Cortex of kidney (tissue), 1 donor: ENCODE measurements at places on chromosomes 4 and X.
A peak's percentile ranks its signal among the peaks of the same experiment; 100 is the strongest.

GRCh38 chrX:3407121-3407520, 60.7 kb upstream of the MXRA5 start:
- DNase-seq: no peak

DNA sequence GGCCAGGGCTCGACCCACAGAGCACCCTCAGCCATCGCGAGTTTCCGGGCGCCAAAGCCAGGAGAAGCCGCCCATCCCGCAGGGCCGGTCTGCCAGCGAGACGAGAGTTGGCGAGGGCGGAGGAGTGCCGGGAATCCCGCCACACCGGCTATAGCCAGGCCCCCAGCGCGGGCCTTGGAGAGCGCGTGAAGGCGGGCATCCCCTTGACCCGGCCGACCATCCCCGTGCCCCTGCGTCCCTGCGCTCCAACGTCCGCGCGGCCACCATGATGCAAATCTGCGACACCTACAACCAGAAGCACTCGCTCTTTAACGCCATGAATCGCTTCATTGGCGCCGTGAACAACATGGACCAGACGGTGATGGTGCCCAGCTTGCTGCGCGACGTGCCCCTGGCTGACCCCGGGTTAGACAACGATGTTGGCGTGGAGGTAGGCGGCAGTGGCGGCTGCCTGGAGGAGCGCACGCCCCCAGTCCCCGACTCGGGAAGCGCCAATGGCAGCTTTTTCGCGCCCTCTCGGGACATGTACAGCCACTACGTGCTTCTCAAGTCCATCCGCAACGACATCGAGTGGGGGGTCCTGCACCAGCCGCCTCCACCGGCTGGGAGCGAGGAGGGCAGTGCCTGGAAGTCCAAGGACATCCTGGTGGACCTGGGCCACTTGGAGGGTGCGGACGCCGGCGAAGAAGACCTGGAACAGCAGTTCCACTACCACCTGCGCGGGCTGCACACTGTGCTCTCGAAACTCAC, 3.6 kb downstream of the MID1IP1 start:
- no peak for DNase-seq

DNA sequence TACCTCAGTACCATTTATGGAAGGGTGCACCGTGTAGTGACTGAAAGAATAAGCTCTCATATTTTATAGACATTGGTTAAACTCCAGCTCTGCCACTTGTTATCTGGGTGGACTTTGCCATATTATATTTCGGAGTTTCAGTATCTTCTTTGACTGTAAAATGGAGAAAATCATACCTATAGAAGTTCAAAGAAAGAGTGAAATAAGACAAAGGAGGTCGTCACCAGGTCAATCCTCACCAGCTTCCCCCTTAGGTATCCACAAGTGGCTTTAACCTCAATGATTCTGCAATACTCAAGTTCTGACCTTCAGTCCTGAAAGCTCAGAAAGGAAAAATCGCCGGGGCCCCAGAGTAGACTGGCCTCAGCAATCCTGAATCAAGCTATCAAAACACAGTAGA, 64.3 kb downstream of the TMEM144 start:
- DNase-seq: no peak

DNA sequence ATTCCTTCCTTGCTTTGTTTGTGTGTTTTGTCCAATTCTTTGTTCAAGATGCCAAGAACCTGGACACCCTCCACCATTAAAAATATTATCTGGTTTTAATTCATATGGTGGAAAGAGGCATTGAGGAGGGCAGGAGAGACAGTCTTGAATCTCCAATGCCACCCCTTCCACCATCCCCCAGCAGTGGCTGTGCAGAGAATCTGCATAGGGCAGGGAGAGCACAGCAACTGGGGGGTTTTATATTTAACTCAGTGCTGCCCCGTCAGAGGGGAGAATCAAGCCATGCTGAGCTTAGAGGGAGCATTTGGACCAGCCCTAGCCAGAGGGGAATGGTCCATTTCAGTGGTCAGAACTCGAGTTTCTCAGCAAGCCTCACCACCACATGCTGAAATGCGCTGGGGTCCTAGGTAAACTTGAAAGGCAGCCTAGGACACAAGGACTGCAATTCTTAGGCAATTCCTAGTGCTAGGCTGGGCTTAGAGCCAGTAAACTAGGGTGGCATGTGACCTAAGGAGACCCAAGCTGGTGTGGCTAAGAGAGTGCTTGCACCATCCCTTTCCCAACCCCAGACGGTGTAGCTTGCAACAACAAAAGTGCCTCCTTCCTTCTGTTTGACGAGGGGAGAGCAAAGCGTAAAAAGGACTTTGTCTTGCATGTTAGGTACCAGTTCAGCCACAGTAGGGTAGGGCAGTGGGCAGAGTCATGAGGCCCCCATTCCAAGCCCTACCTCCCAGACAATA, 34.2 kb downstream of the CCDC158 start:
- no peak for DNase-seq

DNA sequence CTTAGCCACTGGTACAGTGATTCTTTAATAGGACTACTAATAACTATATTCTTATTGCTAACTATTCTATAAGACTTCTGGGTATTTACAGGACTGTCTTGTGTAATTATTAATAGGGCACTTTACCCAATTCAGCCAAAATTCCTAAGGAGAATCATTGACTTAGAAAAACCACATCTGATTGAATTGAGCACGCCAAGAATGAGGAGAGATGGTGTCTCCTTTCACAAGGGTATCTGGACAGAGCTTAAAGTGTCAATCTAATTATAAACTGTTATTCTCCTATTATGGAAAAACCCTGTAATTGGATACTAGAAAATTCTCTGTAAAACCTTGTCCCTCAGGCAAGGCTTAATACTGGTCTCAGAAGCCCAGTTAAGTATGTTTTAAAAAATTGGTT, 111.1 kb upstream of the TLL1 start:
- no peak for DNase-seq

- no peak for DNase-seq
Observed at GRCh38 chr4:55973650-55974049, 24.9 kb downstream of the CEP135 start.

DNA sequence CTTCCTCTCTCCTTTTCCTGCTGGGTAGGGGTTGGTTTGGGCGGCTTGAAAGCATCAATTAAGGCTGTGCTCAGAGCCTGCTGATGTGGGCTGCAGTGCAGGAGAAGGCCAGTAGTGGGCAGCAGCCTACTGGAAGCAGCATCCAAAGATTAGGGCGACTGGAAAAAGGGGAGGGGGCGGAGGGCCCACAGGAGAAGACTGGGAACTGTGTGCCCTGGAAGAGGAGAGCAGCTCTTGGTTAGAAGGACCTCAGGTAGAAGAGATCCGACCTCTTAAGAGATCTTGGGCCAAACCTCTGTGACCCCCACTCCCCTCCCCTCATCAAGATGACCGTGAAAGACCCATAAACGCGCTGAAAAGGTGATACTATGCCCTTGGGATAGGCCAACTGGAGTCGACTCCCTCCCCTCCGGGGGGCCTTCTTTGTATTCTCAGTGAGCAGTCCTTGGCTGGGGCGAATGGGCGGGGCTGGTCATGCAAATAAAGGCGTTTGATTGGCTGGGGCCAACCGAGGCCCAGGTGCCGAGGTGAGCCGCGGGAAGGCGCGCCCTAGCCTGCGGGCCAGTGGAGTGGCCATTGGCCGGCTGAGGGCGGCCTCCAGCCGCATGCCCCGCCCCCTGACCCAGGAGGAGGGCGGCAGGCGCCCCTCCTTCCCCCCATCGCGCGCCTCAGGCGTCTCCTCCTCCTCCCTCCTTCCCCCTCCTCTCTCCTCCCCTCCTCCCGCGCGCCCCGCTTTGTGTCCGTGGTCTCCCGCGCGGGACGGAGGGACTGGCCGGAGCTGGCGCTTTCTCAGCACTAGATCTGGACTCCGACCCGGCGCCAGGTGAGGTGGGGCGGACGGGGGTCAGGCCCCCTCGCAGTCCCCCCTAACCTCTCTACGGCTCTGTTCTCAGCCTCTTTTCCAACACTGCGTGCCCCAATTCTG, 10.1 kb downstream of the DLG3 start:
- peak; percentile 4 for DNase-seq

DNA sequence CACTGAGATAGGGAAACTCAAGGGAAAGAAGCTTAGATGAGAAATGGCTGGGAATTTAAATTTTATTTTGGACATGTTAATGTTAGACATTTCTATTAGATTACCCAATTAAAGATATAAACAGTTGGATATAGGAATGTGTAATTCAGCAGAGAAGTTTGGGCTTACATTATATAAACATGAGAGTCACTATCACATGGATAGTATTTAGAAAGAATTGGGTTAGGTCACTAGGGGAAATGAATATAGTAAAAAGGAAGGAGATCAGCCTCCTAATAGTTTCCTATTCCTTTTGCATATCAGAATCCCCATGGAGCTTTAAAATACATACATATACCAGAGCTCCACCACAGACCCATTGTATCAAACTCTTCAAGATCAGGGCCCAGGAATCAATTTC, 19.6 kb upstream of the CXCL5 start:
- no peak for DNase-seq

- DNase-seq: no peak
Observed at GRCh38 chr4:138678985-138679746, 336.4 kb upstream of the NOCT start.

DNA sequence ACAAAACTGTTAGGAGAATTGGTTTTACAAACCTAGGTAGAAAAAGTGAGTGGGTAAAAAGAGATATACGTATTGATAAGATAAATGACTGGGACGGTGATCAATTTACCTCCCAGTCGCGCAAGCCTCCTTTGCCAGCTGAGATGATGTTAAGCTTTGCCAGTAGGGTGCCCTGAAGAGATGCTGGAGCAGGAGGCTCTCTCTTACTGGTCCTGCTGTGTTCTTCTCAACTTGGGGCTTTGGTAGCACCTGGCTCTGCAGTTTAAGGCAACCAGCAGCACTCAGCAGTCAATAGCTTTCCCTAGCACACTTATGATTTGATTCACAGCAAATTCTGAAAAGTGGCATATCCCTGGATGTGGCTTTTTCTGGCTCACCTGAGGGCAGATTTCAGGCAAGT, 1461.7 kb downstream of the ADGRL3 start:
- DNase-seq: no peak

- DNase-seq: no peak
Observed at GRCh38 chr4:56880572-56880971, 27.1 kb upstream of the REST start.

DNA sequence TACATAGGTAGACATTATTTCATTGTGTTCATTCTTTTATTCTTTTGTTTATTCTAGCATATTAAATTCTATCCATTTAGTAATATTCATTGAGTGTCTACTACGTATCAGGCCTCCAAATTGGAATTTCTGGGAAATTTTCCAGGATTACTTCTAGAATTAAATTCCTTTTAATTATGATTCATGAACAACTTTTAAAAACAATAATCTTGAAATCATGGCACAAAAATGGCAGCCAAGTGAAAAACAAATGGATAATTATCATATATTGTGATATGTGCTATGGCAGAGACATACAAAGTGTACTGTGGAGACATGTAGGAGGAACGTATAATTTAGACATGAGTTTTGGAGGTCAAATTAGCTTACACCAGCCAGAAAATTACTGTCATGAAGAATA, 868.5 kb downstream of the FAT4 start:
- DNase-seq: no peak

- no peak for DNase-seq
Observed at GRCh38 chr4:89617317-89617716, 219.6 kb downstream of the SNCA start.

DNA sequence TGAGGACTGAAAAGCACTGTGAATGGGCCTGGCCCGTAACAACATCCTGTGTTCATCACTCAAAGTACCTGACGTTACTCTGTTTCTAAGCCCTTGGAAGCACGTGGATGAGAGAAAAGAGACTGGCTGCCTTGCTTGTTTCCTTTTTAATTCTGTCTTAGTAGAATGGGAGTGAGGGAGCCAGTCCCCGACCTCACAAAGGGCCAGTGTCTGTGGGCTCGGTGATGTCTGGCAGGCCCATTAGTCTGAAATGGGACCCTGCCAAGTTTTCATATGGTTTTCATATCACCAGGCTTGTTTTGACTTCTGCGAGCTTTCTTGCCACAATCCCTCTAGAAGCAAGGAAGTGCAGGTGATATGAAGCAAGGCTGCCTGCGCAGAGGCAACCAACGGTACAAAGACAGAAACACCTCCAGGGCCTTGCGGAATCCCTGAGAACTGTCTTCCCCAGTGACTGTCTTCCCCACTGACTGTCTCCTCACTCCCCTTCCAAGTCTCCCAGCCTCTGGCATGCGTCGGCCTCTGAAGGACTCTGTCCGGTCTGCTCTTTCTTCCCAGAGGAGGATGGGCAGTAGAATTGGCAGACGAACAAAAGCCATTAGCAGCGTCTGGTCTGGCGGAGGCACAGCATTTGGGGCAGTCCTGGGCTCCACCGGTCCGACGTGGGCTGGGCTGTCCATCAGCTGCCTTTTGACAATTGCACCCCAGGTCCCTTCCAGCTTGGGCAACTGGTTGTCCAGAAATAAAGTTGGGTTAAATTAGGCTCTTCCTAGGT, 20.2 kb upstream of the RASL11B start:
- no peak for DNase-seq

DNA sequence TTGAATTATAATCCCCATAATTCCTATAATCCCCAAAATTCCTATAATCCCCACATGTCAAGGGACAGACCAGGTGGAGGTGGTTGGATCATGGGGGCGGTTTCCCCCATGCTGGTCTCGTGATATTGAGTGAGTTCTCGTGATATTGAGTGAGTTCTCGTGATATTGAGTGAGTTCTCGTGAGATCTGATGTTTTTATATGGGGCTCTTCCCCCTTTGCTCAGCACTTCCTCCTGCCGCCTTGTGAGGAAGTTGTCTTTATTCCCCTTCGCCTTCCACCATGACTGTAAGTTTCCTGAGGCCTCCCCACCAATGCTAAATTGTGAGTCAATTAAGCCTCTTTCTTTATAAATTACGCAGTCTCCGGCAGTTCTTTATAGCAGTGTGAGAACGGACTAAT, 36.6 kb upstream of the GPR78 start:
- DNase-seq: no peak

DNA sequence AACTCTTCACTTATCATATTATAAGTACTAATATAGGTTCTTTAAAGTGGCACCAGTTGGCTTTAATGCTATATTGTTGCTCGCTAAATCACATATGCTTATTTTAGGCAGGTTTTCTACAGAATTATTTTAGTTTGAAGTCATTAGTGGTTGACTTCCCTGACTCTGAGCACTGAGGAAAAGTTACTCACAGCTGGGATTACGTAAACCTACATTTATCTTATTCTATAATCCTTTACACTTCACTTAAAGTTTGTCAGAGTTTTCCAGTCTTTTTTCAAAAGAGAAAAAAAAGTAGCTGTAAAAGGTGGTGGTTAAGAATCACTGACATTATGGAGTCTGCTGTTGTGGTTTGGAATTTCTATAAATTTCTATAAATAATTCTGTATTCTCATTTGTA, 5.8 kb downstream of the UGT2B4 start:
- no peak for DNase-seq

- no peak for DNase-seq
Observed at GRCh38 chr4:179678093-179678814, 2236.0 kb upstream of the AGA start.

DNA sequence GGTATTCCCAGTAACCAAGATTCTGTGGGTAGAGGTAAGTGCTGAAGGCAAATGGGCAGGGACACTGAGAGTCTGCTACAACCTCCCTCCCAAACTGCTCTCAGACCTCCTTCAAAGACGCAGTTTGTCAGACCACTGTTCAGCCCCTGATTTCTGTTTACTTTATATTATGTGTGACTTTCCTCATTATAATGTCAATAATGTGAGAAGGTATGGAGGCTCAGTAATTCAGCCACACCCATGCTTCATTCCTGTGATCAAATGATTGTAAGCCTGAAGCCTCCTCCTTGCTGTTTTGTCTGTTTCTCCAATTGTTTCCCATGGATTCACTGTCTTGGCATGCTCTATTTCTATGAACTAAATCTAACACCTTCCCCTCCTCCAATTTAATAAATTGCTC, 75.6 kb downstream of the SYTL5 start:
- DNase-seq: no peak
